ENCODE measurements at places on chromosomes 3 and 15.

DNA sequence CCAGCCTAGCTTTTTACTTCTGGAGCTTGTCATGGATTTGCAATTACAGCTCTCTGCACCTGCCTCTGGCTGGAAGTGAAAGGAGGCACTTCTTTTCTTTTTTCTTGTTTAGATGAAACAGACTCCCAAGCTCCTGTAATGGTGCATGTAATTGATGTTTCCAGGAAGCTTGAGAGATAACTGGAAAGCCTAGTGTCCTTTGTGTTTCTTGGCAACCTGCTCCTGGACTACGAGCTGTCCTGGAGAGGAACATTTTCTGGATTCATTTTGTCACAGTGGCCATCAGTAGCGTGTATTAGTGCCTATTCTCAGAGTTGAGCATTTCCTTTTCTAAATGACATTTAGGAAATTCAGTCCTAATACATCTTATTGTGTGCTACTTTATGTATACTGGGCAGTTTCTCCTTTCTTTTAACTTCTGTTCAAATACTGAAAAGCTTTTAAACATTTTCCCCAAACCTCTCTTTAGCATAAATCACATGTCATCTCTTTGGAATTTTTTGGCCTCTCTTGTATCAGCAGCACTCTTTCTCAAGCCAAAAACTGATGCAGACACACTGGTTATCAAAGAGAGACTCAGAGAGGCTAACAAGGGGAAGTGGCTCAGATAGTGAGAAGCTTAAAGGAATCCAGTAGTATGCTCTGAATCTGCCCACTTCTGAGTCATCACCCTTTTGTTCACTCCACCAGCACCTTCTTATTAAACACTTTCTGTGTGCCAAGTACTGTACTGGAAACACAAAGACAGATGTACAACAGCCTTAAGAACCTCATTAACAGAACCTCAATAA is 62.6 kb upstream of the SLC2A2 start:
- no peak for DNase-seq

DNA sequence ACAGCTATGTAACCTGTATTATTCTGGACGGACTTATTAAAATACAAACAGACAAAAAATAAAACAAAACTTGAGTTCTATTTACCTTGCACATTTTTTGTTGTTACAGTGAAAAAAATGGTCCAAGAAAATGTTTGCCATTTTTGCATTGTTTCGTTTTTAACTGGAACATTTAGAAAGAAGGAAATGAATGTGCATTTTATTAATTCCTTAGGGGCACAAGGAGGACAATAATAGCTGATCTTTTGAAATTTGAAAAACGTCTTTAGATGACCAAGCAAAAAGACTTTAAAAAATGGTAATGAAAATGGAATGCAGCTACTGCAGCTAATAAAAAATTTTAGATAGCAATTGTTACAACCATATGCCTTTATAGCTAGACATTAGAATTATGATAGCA is 17.1 kb downstream of the LMOD3 start:
- DNase-seq: no peak

DNA sequence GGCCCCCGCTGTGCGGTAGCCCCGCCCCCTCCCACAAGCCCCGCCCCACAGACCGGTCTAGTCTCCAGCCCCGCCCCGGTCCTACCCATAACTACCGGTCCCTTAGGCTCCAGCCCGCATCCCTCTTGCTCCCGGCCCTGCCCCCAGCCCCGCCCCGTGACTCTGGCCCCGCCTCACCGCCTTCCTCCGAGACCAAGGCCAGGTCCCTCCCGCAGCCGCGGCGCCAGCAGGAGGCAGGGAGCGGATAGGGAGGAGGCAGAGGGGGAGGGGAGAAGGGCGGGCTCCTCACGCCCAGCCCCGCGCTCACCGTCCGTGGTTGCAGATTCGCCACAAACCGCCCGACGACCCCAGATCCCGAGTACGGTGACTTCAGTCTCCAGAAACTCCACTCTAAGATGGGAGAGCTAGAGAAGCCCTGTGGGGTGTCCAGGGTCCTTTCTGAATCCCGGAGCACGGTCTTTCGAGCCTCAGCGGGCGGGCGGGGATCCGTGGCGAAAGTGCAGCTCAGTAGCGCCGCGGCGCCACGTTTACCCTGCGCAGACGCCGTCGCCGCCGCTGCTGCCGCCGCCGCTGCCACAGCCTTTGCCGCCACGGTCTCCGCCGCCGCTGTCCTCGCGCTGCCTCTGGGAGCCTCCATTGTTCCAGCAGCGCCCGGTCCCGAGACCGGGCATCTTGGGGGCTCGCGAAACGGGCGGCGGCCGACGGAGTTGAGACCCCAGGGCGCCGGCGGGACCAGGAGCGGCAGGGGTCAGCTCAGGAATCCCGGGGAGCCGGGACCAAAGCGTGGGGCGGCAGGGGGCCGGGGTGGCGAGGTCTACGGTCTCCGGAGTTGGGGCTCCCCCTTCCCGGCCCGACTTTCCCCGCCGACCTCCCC is at the start of gene BRPF1:
Gene BRPF1 (plus strand): TSS at position 530 of the 874 bp plus-strand sequence. CDS start 2,406 bp downstream, outside the sequence.
- peak; percentile 99 for DNase-seq

DNA sequence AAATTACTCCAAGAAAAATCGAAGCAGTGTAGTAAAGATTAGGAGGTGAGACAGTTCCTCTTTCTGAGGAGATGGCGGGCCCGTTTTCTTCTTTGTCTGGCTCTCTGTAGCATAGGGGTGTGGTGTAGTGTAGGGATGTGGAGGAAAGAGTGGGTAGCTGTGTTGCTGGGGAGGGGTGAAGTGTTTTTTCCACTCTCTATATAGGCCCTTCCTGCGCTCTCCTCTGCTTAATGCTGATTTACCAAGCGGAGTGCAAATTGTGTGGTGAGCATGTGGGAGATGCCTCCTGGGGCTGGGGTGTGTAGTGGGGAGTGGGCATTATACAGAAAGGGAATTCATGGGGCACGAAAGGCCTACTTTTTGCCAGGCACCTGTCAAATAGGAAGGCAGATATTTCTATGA is 94.9 kb downstream of the ST6GAL1 start:
- DNase-seq: peak; percentile 72

DNA sequence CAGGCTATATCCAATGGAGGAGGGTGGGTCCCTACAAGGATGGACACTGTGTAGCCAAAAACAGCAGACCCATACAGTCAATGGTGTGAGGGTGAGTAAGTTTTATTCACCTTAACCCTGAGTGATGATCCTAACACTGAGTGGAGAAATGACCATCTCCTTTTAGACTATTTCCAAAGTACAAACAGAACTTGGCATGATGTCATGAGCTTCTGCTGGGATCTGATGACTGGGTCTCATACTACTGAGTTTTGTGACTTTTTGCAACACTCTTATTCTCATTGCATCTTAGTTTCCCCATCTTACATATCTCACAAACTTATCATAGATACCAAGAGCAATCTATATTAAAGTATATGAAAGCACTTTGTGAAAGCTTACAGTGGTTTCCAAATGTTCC is 330.3 kb upstream of the CFAP20DC start:
- DNase-seq: no peak

GRCh38 chr3:26562021-26562768 is 60.4 kb upstream of the LRRC3B start:
- DNase-seq: no peak

GRCh38 chr15:71042356-71042922 is 72.8 kb upstream of the THSD4 start:
- DNase-seq: no peak

- no peak for DNase-seq
Observed at GRCh38 chr3:64160000-64160695, 65.1 kb downstream of the PRICKLE2 start.

DNA sequence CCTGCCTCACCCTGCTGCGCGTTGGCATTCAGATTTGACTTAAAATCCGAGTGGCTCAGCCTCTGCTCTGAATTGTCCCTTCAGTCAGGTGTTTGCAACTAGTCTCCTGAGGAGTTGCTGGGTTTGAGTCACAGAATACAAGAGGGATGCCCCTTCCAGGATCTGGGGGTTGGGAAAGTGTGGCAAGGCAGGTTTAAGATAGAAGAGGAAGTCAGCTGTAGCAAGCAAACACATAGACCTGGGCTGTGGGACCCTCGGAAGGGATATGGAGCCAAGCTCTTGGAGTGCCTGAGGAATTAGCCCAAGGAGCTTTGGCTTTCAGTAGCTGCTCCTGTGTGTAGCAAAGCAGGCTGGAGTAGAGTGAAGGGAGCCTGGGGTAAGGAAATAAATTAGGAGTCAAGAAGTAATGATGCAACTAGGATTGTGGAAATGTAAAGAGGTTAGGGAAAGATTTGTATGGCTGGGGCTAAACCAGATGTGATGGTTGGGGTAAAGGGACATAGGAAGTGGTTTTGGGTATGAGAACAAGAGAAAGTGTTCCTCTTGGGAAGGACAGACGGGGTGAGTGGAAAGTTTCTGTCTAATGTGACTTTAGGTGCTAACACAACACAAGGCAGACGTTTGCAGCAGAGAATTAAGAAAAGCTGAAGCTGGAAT is 41.2 kb downstream of the RAB7A start:
- no peak for DNase-seq

DNA sequence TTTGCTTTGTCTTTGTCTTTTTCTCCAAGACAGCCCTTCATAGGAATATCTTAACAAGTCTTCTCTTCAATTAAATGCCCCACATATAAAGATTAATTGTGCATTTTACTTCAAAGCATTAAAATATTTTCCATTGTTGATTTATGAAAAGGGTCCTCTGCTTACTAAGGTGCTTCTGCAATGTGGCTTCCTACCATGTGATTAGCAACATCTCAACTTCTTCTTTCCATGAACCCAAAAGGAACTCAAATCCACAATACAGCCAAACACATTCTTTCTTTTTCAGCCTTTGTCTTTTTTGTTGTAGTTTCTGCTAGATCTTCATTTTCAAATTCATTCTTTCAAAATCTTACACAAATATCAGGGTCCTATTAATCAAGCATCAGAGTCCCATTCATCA is 309.2 kb downstream of the NSUN3 start:
- no peak for DNase-seq

DNA sequence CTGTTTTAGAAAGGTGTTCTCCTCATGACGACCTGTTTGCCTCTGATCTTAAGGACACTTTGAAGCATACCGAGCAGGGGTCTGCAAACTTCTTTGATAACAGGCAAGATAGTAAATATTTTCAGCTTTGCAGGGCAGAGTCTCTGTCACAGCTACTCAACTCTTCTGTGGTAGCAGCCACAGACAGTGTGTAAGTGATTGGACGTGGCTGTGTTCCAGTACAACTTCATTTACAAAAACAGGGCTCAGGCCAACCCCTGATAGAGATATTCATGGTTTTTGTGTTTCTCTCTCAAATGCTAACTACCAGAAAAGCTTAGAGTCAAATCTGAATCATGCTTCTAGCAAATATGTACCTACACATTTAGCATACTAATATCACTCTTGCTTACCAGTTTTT is 51.5 kb downstream of the TGFBR2 start:
- DNase-seq: peak; percentile 57

- no peak for DNase-seq
Observed at GRCh38 chr3:192570821-192571791, 156.2 kb downstream of the FGF12 start.

- no peak for DNase-seq
Observed at GRCh38 chr3:17552351-17552750, 190.1 kb downstream of the TBC1D5 start.

DNA sequence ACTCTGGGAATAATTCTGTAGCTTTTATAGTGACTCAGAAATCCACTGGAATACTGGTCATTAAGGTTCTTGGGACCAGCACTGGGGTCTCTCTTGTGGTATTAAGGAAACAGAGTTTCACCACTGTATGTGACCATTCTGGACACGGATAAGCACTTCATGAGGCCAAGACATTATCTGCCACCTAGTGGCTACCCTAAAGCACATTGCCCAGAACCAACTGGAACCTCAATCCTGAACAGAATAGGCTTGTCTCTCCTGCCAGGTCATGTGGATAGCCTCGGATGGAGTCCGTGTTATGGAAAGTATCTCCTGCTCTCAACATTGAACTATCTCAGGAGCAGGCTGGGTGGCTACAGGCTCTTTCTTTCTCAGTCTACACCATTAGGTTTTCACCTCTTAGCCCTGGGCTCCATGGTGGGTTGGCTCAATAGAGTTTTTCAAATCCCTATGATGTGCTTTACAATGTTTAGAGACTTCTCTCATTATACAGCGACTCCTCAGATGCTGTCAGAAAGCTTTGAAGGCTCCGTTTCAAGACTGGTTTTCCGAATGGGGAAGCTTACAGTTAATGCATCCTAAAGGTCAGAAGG is 167.6 kb upstream of the ST8SIA2 start:
- DNase-seq: no peak

- DNase-seq: no peak
Observed at GRCh38 chr3:8518138-8518537, 16.5 kb downstream of the LMCD1 start.

- DNase-seq: no peak
Observed at GRCh38 chr3:111700054-111700453, 104.9 kb upstream of the ZBED2 start.

DNA sequence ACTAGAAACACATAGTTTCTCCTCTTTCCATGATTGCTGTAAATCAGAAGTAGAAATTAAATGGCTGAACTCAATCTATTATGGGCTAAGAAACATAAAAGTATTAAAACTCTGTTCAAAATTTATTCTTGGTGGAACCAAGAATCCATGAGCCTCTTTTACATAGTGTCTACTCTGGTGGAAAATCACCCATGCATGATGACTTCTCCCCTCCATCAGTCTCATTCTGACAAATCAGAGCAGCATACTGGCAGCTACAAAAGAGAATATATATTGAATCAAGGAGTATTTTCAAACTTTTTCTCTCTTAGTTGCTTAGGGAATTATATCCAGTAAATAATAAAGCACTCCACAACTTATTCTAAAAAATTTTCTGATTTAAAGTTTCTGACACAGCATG is 536.9 kb upstream of the CCDC54 start:
- no peak for DNase-seq

DNA sequence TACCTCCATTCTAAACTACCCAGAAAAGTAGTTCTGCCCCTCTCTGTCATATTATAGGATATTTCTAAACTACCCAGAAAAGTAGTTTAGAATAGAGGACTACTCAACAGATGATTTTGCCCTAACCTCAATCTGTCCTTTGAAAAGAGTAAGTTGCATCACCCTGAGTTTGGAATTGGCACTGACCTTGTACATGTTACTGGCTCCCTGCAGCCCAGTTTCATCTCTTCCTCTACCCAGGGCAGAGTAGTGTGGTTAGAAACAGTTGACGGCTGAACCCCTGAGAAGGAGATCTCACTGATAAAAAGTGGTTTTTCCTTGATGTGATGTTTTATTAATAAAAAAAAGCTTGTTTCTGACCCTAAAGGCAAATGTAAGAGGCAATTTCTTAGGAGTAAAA is 340.5 kb upstream of the NECTIN3 start:
- DNase-seq: no peak

Data from stimulated activated CD4-positive, alpha-beta T cell treated with anti-CD3 and anti-CD28 coated beads, Interleukin-4, amount 100 ng/mL, for 24 hours (primary cell).